ENCODE measurements at places on chromosomes 13 and 19.

GRCh38 chr19:4415352-4415751 is 12.9 kb downstream of the CHAF1A start:
- no peak for DNase-seq

DNA sequence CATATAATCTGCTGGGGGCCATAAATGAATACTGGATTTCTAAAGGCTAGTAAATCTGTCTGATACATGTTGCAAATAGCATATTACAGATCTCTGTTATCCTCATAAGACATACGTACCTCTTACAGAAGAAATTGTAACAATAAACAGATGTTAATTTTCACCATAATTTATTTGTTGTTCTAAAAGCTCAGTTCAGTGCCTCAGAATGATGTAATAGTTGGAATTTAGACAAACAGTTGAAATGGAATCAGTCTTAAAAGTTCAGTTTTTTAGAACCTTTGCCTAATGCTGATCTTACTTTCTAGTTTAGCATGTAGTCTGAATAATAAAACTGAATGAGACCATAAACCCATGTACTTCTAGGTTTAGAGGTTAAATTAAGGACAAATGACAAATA is 43.1 kb downstream of the B3GLCT start:
- DNase-seq, result no peak

GRCh38 chr19:35212241-35212640 is 16.3 kb downstream of the FAM187B start:
- DNase-seq, result no peak

GRCh38 chr13:99812625-99813024 is 158.9 kb downstream of the ZIC5 start:
- DNase-seq, result peak; percentile 22

- DNase-seq, result peak; percentile 74
These were observed at the start of gene ZNF329 for GRCh38 chr19:58150328-58150921. Gene ZNF329, minus strand, starts transcription at chr19:58150789. Its CDS starts 21,286 bp downstream, at chr19:58129503.

DNA sequence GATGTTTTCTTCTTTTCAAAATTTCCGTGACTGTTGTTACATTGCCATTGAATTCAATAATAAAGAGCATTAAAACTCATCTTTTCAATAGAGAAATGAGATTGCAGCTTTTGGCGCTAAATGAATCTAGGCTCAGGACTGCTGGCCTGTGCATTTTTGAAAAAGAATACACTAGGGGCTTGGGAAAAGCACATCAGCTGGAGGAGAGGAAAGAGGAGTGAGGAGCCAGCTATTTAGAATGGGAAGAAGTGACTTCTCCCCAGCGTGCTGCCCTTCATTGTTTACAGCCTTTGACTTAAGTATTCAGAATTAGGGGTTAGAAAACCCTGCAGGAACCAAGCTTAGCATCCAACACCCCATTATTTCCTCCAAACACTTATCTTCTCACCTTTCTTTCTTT is 43.3 kb downstream of the TNFSF11 start:
- no peak for DNase-seq
